HepG2 (cell line): ENCODE measurements at places on chromosomes 1 and 21. TPM values are rescaled to one million over a fixed set of nuclear protein-coding genes. Genes with fewer than 3 reads are reported as not detected.

DCST2 gene
- not detected in 2 replicates for total RNA-seq

AJAP1 gene
- total RNA-seq = not detected in 2 replicates

VWA5B1 gene
- not detected in 2 replicates for total RNA-seq

PPIAL4G gene
- not detected in 2 replicates for total RNA-seq

PRKAA2 gene
- 6.0 and 8.6 TPM in 2 replicates for total RNA-seq

C2CD2 gene
- 10.4 and 12.5 TPM in 2 replicates for total RNA-seq

CELSR2 gene
- total RNA-seq = 3.1 and 4.0 TPM in 2 replicates

EDARADD gene
- not detected in 2 replicates for total RNA-seq

OR10R2 gene
- total RNA-seq = not detected in 2 replicates

AQP10 gene
- total RNA-seq = not detected in 2 replicates

IRF6 gene
- 0.02 TPM in 1 of 2 replicates, not detected in the other for total RNA-seq

PROK1 gene
- not detected in 2 replicates for total RNA-seq

USH2A gene
- total RNA-seq = 0.01 and 0.02 TPM in 2 replicates

NLRP3 gene
- not detected in 2 replicates for total RNA-seq

KCNE2 gene
- not detected in 2 replicates for total RNA-seq

LRRC52 gene
- total RNA-seq = not detected in 2 replicates

TNFRSF8 gene
- total RNA-seq = not detected in 2 replicates
